Adipocyte (in vitro differentiated cells): ENCODE measurements at places on chromosomes 6 and 20.

DNA sequence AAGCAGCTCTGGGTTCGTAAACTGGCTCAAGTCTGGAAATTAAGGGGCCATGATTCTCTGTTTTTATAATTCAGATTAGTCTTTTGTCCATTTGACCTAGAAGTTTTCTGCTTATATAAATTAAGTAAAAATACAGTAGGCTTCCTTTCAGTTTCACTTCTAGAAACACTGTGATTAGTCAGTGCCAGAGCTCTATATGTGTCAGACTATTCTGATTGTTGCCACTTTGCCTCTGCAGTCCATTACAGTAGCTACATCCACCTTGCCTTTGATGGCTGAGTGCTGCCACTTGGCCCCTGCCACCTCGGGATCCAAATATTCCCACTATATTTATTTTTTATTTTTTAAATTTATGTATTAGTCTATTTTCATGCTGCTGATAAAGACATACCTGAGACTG, 7.9 kb downstream of the ZC2HC1B start:
- peak; percentile 38 for DNase-seq

DNA sequence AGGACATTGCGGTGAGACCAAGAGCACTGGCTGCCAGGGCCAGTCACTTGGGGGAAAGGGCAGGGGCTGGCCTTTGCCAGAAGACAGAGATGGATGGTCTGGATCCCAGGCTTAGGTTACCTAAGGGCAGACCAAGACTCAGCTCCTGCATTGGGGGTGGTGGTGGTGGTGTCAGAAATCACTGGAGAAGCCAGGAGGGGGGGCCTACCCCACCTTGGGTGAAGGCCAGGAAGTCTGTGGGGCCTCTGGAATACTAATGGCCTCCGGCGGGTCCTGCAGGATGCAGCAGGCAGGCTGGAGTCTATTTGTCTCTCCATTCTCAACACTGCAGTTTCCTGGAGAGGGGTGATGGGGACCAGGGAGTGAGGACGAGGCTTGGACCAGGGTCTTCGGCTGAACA, 32.8 kb downstream of the CD40 start:
- no peak for DNase-seq

- peak; percentile 43 for DNase-seq
These were observed 26.9 kb upstream of the MOCS1 start for GRCh38 chr6:39961178-39961577.

- DNase-seq: no peak
These were observed 27.2 kb downstream of the CARMIL1 start for GRCh38 chr6:25306379-25306778.

- DNase-seq: no peak
These were observed 63.0 kb upstream of the TXNDC5 start for GRCh38 chr6:7973584-7973983.

GRCh38 chr6:2984738-2985406, 13.5 kb upstream of the SERPINB6 start:
- DNase-seq: no peak

GRCh38 chr6:99130897-99131873, 183.4 kb upstream of the FBXL4 start:
- no peak for DNase-seq

DNA sequence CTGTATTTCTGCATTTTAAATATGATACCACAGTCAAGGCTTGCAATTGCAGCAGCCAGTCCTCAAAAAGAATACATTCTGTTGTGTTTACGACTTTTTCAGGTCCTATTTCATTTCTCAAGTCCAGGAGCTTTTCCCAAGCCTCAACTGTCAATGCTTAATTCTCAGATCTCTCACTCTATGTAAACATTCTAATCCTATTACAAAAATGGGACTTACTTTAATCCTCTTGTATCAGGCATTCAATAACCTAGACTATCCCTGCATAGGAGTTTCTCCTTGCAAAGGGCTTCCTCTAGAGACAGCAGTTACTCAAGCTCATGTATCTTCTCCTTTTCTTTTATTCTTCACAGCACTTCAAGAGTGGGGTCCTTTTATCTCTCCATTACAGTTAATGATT, 1293.0 kb downstream of the GRIK2 start:
- DNase-seq: no peak

DNA sequence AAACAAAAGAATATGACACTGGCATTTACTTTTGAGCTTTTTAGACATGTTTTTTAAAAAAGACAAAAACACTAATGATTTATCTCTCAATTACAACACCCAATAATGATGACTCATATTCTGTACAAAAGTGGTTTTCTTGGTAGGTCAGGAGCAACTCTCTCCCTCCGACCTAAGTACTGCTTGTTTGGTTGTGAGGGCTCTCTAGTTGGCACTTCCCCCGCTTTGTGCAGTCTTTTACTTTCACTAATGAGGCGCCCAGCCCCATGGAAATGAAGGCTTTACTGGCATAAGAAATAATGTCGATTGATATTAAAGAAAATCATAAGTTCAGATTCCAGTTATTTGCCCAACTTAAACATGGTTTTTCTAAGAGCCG, 1.3 kb downstream of the KPNA5 start:
- DNase-seq: peak; percentile 14

GRCh38 chr20:49750611-49751396, 37.1 kb upstream of the B4GALT5 start:
- no peak for DNase-seq

GRCh38 chr20:24499472-24499871, 30.0 kb downstream of the SYNDIG1 start:
- no peak for DNase-seq

- no peak for DNase-seq
These were observed 51.9 kb downstream of the FAM120B start for GRCh38 chr6:170358496-170358895.
